Hematopoietic multipotent progenitor cell (in vitro differentiated cells): ENCODE measurements at places on chromosomes 16 and 17.

DNA sequence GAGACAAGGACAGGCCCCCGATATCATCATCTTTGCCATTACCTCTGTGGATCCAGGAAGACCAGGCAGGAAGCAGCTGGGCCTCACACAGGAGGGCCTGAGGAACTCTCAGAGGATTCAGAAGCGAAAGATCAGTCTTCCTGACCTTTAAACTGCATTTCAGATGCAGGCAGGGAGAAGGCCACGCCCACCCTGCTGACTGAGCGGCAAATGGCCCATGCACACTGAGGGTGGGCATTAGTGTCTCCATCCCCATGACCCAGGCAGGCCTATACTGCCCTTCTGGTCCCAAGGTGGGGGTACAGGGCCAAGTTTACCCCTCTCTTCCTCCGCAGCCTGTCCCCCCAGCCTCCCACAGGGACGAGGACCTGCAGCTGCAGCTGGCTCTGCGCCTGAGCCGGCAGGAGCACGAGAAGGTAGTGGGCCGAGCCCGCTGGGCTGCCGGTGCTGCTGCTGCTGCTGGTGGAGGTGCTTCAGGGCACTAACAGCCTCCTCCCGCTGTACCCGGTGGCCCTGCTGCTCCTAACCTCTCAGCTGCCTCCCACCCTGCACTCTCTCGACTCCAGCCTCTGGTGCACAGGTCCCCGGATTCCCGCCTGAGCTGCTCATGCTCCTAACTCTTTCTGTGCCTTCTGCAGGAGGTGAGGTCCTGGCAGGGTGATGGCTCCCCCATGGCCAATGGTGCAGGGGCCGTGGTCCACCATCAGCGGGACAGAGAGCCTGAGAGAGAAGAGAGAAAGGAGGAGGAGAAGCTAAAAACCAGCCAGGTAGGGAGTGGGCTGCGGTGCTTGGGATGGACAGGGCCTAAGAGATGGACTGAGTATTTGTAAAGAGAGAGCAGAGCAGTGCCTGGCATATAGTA is 6.2 kb downstream of the EPN3 start:
- no peak for DNase-seq

GRCh38 chr16:88684569-88685155 is 1.6 kb downstream of the SNAI3 start:
- no peak for DNase-seq

DNA sequence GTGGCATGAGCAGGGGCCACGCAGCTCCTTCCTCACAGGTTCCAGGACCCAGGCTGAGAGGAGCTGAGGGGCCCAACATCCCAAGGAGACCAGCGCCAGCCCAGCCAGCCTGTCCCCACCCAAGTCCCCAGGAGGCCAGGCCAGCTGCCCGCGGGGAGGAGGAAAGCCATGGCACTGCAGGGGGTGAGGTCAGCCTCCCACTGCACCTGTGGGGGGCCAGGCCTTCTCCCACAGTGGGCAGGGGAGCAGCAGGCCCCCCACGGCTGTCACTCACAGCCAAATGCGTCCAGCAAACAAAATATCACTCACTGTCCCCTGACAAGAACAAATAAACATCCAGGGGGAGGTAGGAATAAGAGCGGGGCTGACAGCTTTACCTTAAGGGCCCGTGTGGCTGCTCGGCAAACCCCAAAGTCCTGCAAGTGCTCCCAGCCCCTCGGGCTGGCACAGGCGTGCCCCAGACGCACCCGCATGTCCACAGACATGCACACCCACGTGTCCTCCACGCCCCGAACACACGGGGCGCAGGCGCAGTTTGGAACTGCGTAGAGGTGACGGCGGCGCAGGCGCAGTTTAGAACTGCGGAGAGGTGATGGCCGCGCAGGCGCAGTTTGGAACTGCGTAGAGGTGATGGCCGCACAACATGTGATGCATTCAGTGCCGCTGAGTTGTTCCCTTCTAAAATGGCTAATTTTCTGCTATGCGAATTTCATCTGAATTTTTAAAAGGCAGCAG is 291.1 kb downstream of the FOXL1 start:
- no peak for DNase-seq

DNA sequence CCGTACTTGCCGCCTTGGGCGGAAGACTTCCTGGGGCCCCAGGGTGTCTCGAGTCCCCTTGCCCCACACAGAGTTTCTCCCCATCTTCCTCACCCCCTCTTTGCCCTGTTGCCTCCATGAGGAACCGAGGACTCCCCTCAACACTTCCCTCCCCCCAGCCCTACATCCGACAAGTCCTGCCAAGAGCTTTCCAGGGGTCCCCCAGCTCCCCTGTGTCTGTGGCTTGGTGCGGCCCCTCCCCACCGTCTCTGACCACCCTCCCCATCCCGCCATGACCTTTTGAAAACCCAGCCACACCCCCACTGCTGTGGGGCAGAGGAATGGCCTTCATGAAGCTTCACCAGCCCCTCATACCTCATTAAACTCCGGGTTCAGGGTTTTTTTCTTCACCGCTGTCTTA is 11.4 kb downstream of the SCGB1C2 start:
- DNase-seq, result no peak
